ENCODE measurements at places on chromosomes 13 and 19.

- DNase-seq = no peak
These were observed 386 bp downstream of the RRAS start for GRCh38 chr19:49639401-49640112.

GRCh38 chr19:50551034-50551714 is 17.1 kb downstream of the LRRC4B start:
- no peak for DNase-seq

DNA sequence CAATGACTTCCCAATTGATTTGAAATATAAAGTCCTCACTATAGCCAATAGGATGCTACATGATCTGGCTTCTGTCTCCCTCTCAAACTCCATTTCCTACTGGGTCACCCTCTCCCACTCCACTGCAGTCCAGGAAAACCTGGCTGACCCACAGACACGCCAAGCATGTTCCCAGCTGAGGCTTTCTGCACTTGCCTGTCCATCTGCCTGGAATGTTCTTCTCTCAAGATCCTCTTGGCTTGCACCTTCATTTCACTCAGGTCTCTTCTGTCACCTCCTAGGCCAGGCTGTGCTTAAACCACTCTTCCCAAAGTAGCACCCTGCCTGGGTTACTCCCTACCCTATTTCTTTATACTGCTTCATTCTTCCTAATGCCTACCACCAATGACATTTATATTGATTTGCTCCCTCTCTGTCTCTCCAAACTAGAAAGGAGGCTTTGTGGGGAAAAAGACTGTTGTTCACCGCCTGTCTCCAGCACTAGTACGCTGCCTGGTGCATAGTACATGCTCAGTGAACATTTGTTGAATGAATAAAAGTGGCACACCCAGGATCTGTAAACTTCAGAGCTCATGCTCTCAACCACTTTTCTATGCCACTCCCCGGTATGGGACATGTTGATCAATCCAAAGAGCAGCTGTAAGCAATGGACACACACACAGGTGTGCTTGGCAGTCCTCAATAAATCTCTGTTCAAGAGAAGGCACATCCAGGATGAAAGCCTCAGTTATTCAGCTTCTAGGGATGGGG is 261.3 kb downstream of the FOXO1 start:
- DNase-seq = no peak

DNA sequence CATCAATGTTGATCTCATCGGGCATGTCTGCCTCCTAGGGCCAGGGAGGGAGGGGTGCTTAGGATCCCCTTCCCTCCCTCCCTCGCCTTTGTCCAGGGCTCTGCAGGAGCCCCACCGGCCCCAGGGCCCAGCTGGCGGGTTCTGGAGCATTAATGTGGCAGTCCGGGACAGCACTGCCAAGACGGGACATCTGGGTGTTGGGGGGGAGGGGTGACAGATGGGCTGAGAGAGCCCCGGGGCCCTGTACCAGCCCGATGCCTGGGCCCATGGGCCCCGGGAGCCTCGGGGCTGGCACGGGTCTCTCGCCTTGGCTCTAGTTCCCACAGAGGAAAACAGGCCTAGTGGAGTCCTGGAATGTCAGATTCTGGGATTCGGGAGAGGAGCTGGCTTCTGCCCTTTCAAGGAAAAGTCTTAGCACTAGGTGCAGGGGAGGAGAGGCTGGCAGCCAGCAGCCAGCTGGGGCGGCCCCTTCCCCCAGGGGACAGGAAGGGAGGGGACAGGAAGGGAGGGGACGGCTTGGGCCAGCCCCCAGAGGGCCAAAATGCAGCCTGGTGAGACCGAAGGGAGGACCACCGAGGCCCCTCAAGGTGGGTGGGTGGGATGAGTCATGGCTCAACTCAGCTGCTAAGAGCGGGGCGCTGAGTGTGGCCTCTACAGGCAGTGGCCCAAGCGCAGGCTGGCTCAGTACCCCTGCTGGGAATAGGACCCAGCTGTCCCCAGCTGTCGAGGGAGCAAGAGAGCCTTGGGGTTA is 3.1 kb downstream of the PPP1R14A start:
- DNase-seq = no peak

DNA sequence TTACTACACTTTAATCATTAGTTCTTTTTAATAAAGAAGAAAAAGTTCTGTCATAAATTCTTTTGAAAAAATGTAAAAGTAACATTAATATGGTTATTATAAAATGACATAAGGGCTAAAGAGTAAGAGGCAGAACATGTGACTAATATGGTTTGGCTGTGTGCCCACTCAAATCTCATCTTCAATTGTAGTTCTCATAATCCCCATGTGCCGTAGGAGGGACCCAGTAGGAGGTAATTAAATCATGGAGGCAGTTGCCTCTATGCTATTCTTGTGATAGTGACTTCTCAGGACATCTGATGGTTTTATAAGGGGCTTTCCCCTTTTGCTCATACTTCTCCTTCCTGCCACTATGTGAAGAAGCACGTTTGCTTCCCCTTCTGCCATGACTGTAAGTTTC is 104.5 kb downstream of the UGGT2 start:
- DNase-seq = no peak
